NCI-H187 treated with DMSO at 0.1 percent for 48 hours (cell line): ENCODE measurements at places on chromosomes 7 and 10.

GRCh38 chr10:18254086-18254485, 113.9 kb downstream of the CACNB2 start:
- no peak for DNase-seq

- no peak for DNase-seq
These were observed 21.9 kb downstream of the NAPEPLD start for GRCh38 chr7:103127006-103127405.

DNA sequence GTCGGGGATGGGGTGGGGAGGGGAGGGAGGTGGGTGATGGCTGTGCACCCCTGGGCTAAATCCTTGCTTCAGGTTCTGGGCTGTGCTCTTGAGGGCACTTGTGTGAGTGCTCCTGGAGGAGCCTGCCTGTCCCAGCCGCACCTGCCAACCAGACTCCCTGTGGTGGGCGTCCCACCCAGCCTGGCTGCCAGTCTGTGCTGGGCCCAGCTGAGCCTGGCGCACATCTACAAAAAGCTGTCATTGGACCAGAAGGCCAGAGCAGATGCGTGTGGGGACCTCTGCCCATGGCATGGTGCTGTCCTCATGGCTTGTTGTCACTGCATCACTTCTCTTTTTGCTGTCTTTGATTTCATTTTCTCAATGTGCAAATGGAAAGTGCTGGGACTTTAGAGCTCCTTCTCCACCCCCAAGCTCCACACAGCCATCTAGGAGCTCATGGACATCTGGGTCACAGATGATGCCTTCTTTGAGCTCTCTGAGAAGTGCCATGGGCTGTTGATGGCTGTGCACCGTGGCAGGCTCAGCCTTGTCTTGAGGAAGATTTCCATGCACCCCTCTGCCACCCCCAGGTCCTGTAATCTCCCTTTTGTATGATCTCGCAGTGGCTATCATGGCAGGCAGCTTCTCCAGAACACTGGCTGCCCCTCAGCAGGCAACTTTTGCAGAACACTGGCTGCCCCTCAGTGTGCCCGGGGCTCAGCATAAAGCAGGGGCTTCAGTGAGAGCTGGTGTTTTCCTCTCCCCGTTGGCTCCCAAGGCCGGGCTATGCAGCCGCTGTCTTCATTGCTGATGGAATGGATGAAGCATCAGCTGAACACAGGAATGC, 83.9 kb downstream of the ADCY1 start:
- DNase-seq, result no peak

GRCh38 chr10:132355297-132355696, 23.3 kb downstream of the LRRC27 start:
- no peak for DNase-seq

DNA sequence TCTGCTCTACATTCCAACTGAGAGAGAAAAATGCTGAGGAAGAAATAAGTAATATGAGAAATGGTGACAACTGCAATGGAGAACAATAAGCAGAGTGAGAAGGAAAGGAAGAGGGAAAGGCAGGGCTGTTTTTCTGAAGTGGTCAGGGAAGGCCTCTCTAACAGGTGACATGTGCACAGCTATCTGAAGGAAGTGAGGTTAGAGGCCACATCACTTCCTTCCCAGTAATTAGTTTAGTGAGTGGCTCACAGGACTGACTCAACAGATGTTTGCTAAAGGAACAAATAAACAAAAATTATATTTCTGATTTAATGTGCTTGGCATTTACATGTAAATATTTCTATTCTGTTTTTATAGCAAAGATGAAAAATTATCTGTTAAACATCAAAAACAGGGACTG, 77.9 kb downstream of the ARHGAP21 start:
- DNase-seq, result no peak

- no peak for DNase-seq
These were observed 102.3 kb upstream of the ARHGAP21 start for GRCh38 chr10:24826009-24826408.

- DNase-seq, result no peak
These were observed 220.5 kb upstream of the HGF start for GRCh38 chr7:81990395-81990794.

- DNase-seq, result no peak
These were observed 44.5 kb downstream of the PSMC2 start for GRCh38 chr7:103391976-103392375.

DNA sequence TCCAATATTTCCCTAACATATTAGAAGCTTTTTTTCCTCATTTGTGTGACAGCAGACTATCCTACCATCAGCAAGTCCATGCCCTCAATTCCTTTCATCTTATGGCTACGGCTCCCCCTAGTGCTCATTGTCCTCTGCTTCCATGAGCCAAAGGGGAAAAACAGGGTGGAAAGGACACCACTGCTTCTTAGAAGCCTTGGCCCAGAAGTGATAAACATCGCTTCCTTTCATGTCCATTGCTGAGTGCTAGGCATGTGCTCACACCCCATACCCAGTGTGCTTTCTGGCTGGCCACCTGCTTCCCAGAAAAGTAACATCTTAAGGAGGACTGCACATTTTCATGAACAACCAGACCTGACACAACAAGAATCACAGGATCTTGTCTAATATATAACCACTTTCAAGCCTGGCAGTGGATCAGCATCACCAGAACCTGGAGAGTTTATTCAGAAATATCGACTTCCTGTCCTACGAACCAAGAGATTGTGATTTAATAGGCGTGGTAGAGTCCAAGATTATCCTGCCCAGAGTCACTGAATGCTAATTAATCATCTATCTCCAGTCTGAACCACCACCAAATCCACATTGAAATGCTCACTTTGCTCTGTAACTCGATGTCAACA, 650.5 kb upstream of the SORCS1 start:
- no peak for DNase-seq
